ENCODE measurements at places on chromosomes 2 and 18. TPM values are rescaled to one million over a fixed set of nuclear protein-coding genes. Genes with fewer than 3 reads are reported as not detected.

GRCh38 chr2:147364597-147364996, 480.2 kb upstream of the ACVR2A start:
- no peak for DNase-seq
- H3K27ac ChIP-seq: no peak overlapping the region
- no peaks in the 10 kb centered on the region for H3K27me3 ChIP-seq
- no peak overlapping the region for H3K4me3 ChIP-seq
- no peaks in the 10 kb centered on the region for H3K36me3 ChIP-seq
- H3K4me1 ChIP-seq: no peaks in the 10 kb centered on the region

GRCh38 chr2:110858135-110858725, 125.9 kb downstream of the ACOXL start:
- no peak overlapping the region for H3K27ac ChIP-seq
- no peak overlapping the region for H3K4me3 ChIP-seq
- no peak for DNase-seq
- peaks cover 37% of the 10 kb centered on the region for H3K27me3 ChIP-seq
- no peaks in the 10 kb centered on the region for H3K4me1 ChIP-seq

DNA sequence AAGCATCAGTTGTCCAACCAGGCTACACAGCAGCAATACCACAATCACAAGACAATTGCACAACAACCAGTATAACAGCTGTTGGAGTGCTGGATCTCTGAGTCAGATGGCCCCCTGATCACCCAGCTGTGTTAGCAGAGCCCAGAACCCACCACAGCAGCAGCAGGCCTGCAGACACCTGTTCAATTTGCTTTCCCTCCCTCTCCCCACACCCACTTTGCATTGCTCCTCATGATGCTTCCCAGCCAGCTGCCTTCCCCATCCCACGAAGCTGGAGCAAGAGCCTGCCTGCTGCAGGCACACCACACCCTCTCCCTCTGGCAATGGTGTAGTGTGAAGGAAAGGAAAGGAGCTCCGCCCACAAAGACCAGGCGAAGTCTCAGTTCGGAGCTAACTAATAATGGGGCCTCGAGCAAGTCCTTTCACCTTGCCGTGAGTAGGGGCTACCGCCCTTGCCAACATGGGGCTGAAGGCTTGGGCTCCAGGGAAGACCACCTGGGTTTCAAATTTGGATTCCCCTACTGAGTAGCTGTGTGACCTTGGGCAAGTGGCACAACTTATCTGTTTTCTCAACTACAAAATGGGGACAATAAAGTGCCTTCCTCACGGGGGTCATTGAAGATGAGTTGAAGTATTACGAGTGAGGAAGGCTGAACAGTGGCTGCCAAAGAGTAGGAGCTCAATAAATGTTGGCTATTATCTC, 19.4 kb upstream of the ZBTB7C start:
- no peak overlapping the region for H3K27ac ChIP-seq
- peaks cover 40% of the 10 kb centered on the region for H3K27me3 ChIP-seq
- no peaks in the 10 kb centered on the region for H3K36me3 ChIP-seq
- no peaks in the 10 kb centered on the region for H3K4me1 ChIP-seq
- no peak overlapping the region for H3K4me3 ChIP-seq

TAF1B gene
- total RNA-seq: 14.5 TPM

- H3K36me3 ChIP-seq: no peaks in the 10 kb centered on the region
- H3K4me1 ChIP-seq: no peaks in the 10 kb centered on the region
- H3K4me3 ChIP-seq: no peak overlapping the region
- no peak overlapping the region for H3K27ac ChIP-seq
- H3K27me3 ChIP-seq: no peaks in the 10 kb centered on the region
- no peak for DNase-seq
Measured at GRCh38 chr18:44409071-44409470, 271.6 kb upstream of the SETBP1 start.

NDUFS1 gene
- total RNA-seq: 100 TPM

ATOH8 gene
- total RNA-seq: 1.9 TPM

PSMA8 gene
- total RNA-seq: not detected

C2orf66 gene
- total RNA-seq: 0.54 TPM

C2orf72 gene
- total RNA-seq: 0.84 TPM

DYNC2LI1 gene
- 15.3 TPM for total RNA-seq

GRCh38 chr2:3344897-3345296, 32.7 kb downstream of the EIPR1 start:
- H3K36me3 ChIP-seq: no peaks in the 10 kb centered on the region
- no peak overlapping the region for H3K4me3 ChIP-seq

ZBTB7C gene
- 1.4 TPM for total RNA-seq

- peak overlapping the region; percentile 92 for H3K27ac ChIP-seq
- peaks cover 29% of the 10 kb centered on the region for H3K4me1 ChIP-seq
- DNase-seq: peak; percentile 100
- no peaks in the 10 kb centered on the region for H3K36me3 ChIP-seq
- no peak overlapping the region for H3K4me3 ChIP-seq
Measured at GRCh38 chr2:100291152-100291970, 30.9 kb downstream of the LONRF2 start.

DNA sequence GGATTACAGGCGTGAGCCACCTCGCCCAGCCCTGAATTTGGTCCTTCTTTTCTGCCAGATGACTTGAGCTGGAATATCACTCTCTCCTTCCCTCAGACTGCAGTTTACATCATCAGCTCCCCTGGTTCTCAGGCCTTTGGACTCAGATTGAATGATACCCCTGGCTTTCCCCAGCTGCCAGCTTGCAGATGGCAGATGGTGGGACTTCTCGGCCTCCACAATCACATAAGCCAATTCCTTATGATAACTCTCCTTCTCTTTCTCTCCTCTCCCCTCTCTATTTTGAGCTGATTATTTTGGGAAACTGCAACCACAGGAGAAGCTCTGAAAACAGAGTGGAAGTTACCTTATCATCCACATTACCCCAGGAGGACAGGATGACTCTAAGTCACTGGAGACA, 33.4 kb upstream of the ATP8B1 start:
- H3K36me3 ChIP-seq: no peaks in the 10 kb centered on the region
- H3K4me3 ChIP-seq: no peak overlapping the region
- H3K4me1 ChIP-seq: peaks cover 29% of the 10 kb centered on the region
- H3K27me3 ChIP-seq: no peaks in the 10 kb centered on the region

DSG1 gene
- total RNA-seq: 0.05 TPM

ALPP gene
- 0.32 TPM for total RNA-seq

- no peak overlapping the region for H3K27ac ChIP-seq
- no peaks in the 10 kb centered on the region for H3K36me3 ChIP-seq
- no peak for DNase-seq
- H3K27me3 ChIP-seq: no peaks in the 10 kb centered on the region
Measured at GRCh38 chr18:12767580-12768155, 64.8 kb downstream of the PSMG2 start.

GRCh38 chr18:11308499-11308898, 159.1 kb upstream of the PIEZO2 start:
- H3K27me3 ChIP-seq: no peaks in the 10 kb centered on the region
- no peak overlapping the region for H3K4me3 ChIP-seq
- H3K36me3 ChIP-seq: no peaks in the 10 kb centered on the region
- no peak overlapping the region for H3K27ac ChIP-seq

- H3K4me1 ChIP-seq: no peaks in the 10 kb centered on the region
- DNase-seq: no peak
- no peaks in the 10 kb centered on the region for H3K36me3 ChIP-seq
- H3K27ac ChIP-seq: no peak overlapping the region
- H3K4me3 ChIP-seq: no peak overlapping the region
- no peaks in the 10 kb centered on the region for H3K27me3 ChIP-seq
Measured at GRCh38 chr18:23877371-23877770, 137.2 kb upstream of the TTC39C start.

CROCC2 gene
- not detected for total RNA-seq

- peaks cover 13% of the 10 kb centered on the region for H3K4me1 ChIP-seq
- no peaks in the 10 kb centered on the region for H3K36me3 ChIP-seq
- peak; percentile 22 for DNase-seq
- peak overlapping the region; percentile 94 for H3K4me3 ChIP-seq
Measured at GRCh38 chr2:202376460-202377206, 506 bp downstream of the BMPR2 start.

DNA sequence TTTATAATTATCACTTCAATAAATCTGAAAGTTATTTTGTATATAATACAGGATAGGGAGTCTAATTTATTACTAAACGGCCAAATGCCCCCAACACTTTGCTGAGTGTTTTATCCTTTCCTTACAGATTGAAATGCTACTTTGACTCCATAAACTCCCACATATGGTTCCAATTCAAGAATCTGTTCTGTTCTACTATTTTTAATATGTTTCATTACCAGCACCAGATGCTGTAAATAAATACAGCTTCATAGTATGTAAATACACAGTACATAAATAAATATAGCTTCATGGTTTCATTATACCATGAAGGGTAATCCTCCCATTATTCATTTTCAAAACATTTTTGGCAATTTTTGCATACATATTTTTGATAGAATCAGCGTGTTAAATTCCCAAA, 34.0 kb upstream of the MREG start:
- H3K27ac ChIP-seq: no peak overlapping the region
- no peaks in the 10 kb centered on the region for H3K4me1 ChIP-seq
- DNase-seq: no peak

- no peaks in the 10 kb centered on the region for H3K4me1 ChIP-seq
- no peak overlapping the region for H3K4me3 ChIP-seq
- no peak for DNase-seq
- H3K27ac ChIP-seq: no peak overlapping the region
- H3K36me3 ChIP-seq: no peaks in the 10 kb centered on the region
- H3K27me3 ChIP-seq: peaks cover 6% of the 10 kb centered on the region
Measured at GRCh38 chr18:46478796-46479195, 178.2 kb downstream of the LOXHD1 start.

- H3K4me1 ChIP-seq: peaks cover 5% of the 10 kb centered on the region
- H3K4me3 ChIP-seq: no peak overlapping the region
- DNase-seq: no peak
- no peak overlapping the region for H3K27ac ChIP-seq
Measured at GRCh38 chr2:23457990-23458682, 73.2 kb downstream of the KLHL29 start.

GRCh38 chr2:206354129-206354528, 79.7 kb downstream of the ZDBF2 start:
- no peak for DNase-seq
- no peak overlapping the region for H3K27ac ChIP-seq
- H3K4me1 ChIP-seq: no peaks in the 10 kb centered on the region
- H3K36me3 ChIP-seq: no peaks in the 10 kb centered on the region

NETO1 gene
- 19.8 TPM for total RNA-seq

DNA sequence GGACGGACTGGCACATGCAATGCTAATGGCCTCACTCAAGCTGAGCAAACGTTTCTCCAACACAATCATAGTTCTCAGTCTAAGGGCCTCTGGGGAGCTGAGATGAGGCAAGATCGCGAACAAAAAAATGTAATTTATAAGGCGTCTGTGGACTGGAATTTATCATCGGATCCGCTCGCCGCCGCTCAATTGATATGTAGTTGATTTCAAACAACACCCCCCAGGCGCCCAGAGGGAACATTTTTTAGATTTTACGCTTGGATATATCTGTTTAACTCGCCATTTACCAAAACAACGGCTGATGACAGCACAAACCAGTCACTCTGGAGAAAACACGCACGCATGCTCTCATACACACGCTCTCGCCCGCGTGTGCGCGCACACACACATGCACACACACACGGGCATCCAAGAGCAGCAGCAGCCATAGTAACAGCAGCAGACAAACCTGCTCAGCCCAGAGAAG, 335.8 kb downstream of the SMAD2 start:
- no peaks in the 10 kb centered on the region for H3K4me1 ChIP-seq
- H3K4me3 ChIP-seq: no peak overlapping the region
- no peaks in the 10 kb centered on the region for H3K36me3 ChIP-seq

GRCh38 chr2:111168528-111169239, 48.0 kb downstream of the BCL2L11 start:
- peaks cover 15% of the 10 kb centered on the region for H3K4me1 ChIP-seq
- no peaks in the 10 kb centered on the region for H3K36me3 ChIP-seq
- no peaks in the 10 kb centered on the region for H3K27me3 ChIP-seq
- no peak overlapping the region for H3K4me3 ChIP-seq
- peak; percentile 69 for DNase-seq

GRCh38 chr18:29309366-29309765, 1132.4 kb upstream of the CDH2 start:
- H3K4me3 ChIP-seq: no peak overlapping the region
- no peak for DNase-seq
- no peak overlapping the region for H3K27ac ChIP-seq
- no peaks in the 10 kb centered on the region for H3K27me3 ChIP-seq
- H3K36me3 ChIP-seq: no peaks in the 10 kb centered on the region
